ENCODE measurements at places on chromosomes 2 and 18.

DNA sequence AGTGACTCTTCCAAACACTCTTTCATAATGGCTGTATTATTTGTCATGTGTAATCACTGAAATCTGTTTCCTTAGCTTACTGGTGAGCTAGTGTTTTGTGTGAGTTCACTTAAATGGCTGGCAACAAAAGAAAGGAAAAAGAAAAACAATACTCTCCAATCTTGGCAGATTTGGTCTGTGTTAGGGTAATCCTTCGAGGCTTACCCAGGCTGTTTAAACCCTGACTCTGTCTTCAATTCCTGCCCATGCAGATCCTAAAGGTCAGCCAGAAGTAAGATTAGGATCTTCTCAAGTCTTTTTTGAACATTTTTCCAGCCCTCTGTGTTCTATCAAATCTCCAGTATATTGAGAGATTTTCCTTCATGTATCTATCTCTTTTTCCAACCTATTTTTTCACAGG is 85.3 kb downstream of the CCDC178 start:
- DNase-seq, result peak; percentile 58

GRCh38 chr2:239324456-239324855 is 76.4 kb downstream of the HDAC4 start:
- no peak for DNase-seq

DNA sequence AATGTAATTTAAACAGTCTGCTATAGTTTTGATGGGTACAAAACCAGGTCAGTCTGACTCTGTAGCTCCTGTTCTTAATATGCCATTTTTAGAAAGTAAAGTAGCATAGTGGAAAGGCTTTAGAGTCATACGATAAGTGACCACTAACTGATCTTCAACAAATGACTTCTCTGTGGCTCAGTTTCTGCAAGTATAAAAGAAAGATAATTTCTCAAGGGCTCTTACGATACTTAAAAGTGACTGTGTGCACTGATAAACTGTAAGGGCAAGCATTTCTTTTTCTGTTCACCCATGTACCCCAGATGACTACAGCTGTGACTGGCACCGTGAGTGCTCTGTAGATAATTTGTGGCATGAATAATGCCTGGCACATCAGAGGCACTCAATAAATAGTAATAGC is 178.7 kb downstream of the LCLAT1 start:
- no peak for DNase-seq

DNA sequence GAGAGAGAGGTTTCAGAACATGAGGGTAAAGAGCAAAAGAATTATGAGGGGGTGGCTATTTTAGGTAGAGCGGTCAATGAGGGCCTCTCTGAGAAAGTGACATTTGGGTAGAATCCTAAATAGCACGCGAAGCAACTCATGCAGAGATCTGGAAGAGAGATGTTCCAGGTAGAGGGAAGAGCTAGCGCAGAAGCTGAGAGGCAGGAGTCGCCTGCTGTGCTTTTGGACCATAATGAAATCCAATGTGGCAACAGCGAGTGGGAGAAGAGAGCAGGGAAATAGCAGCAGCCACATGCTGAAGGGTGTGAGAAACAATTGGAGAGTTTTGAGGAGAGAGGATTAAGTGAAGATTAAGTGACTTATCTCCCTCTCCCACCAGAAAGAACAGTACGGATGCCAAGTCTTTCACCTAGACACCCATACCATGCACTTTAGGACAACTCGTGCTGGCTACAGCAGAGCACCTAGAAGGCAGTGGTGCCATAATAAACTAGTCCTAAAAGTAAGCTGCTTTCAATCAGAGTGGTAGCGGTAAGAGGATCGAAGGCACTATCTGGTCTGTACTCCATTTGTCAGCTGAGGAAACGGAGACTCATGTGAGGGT is 129.7 kb downstream of the LRP2 start:
- no peak for DNase-seq

DNA sequence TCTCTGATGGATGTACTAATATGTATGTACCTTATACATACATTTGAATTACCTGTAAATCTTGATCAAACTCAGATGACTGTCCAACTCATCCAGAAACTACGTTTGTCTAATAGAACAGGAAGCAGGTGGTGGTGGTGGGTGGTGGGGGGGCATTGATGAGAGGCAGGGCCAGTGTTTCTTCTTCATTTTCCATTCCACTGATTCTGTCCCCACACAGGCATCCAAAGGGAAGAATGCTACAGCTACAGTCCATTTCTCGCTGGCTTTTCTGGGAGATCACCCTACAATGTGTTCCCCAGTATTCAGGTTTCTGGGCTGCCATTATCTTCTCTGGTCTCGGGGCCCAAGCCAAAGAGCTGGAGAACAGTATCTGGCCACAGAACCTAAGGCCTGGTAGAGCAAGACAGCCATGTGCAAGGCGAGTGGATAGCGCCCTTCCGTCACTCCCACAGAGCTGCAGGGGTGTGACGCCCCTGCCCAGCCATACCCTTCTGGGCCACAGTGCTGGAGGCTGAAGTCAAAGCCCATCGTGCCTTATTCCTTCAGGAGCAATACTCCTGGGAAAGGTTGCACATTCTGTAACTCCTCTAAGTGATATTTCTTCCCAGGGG is 54.5 kb downstream of the BCL11A start:
- DNase-seq, result no peak

GRCh38 chr2:183901931-183902330 is 696.4 kb upstream of the ZNF804A start:
- DNase-seq, result no peak

- peak; percentile 34 for DNase-seq
Observed at GRCh38 chr2:74383254-74383653, 3.1 kb upstream of the DCTN1 start.

DNA sequence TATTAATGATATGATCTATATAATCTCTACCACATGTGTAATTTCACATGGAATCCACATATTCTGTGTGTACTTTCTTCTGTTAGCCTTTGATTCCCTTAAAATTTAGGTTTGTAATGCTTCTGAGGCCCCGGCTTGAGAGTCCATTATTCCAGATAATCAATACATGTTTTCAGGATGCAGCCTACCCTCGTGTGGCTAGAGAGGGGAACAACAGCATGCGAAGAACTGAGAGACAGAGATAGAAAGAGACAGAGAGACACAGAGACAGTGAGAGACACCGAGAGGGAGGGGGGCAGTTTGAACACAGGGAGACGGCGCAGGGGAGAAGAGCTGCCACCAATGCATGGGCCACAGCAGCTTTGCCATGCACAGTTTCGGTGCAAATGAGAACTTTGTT is 185.4 kb downstream of the SNTG2 start:
- no peak for DNase-seq

DNA sequence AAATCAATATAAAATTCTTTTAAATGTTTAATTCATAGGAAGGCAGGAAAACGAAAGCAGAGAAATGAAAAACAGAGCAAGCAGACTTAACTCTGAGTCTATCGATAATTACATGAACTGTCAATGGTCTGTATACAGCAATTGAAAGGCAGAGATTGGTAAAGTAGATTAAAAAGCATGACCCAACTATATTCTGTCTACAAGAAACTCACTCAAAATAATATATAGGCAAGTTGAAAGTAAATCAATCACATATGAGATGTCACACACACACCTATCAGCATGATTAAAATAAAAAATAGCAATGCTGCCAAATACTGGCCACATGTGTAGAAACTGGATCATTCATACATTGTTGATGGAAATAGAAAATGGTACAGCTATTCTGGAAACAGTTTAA is 136.4 kb upstream of the CYP1B1 start:
- no peak for DNase-seq

GRCh38 chr2:199302851-199303250 is 154.9 kb downstream of the SATB2 start:
- DNase-seq, result no peak

DNA sequence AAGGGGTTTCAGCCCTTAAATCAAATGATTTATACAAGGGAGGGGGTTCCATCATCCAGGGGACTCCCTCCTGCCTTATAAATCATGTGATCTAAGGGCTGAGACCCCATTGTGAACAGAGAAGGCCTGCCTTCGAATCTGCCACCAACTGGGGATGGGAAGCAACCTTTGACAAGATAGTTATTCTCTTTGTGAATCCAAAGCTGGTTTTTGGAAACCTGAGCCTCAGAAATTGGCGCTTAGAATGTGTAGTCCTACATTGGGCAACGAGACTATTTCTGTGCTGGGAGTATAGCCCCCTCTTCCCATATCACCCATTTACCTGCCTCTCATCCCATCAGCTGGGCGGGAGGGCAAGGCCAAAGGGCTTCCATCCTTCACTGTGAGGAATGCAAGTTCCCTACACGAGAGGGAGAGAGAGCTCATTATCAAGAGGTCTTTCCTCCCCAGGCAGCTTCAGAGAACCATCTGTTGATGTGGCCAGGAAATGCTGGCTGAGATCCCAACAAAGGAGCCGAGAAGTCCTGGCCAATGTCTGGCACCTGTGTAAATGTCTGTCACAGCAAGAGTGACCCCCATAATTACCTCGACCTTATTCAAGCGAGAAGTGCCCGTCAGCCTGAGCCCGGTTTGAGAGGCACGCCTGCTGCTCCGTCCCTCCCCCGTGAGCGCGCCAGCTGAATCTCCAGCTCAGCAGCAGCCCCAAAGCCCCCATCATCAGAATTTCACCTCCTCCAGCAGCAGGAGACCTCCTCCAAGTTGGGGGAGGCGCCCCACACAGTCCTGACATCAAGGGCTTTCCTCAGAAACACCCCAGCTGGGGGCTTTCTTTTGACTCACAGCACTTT is 48.4 kb upstream of the APCDD1 start:
- no peak for DNase-seq

GRCh38 chr2:105929516-105929915 is 184.8 kb downstream of the NCK2 start:
- peak; percentile 7 for DNase-seq

GRCh38 chr2:234625626-234626250 is 128.9 kb upstream of the ARL4C start:
- DNase-seq, result no peak

DNA sequence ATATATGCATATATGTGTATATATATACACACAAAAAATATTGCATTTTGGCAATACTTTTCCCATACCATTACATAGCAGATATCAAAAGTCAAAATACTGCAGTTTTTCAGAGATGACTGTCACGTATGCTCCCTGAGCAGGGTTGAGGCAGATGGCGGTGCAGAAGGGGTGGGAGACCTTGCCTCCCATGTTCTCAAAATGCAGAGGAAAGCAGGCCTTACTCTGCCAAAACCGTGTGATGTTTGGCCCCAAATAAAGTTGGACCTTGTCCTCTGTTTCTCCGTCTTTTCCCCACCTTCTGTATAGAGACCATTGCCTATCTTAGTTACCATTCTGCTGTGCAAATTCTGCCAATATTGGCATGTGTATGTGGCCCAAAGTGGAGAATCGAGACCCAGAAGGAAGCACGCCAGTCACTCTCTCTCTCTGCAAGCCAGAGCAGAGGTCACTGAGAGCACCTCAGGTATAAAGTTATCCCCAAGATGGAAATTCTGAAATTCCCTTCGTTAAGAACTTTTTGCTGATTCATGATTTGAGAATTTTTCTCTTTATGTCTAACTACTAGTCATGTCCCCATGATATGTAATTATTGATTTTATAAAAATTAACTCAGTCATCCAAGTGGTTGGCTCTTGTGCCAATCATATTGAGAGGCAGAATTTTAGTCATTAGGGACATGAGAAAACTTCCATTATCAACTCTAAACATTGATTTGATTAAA is 898.8 kb downstream of the EPHA4 start:
- no peak for DNase-seq

- no peak for DNase-seq
Observed at GRCh38 chr2:208985644-208986043, 438.2 kb upstream of the MAP2 start.

GRCh38 chr2:208036357-208036756 is 11.0 kb upstream of the PLEKHM3 start:
- no peak for DNase-seq

DNA sequence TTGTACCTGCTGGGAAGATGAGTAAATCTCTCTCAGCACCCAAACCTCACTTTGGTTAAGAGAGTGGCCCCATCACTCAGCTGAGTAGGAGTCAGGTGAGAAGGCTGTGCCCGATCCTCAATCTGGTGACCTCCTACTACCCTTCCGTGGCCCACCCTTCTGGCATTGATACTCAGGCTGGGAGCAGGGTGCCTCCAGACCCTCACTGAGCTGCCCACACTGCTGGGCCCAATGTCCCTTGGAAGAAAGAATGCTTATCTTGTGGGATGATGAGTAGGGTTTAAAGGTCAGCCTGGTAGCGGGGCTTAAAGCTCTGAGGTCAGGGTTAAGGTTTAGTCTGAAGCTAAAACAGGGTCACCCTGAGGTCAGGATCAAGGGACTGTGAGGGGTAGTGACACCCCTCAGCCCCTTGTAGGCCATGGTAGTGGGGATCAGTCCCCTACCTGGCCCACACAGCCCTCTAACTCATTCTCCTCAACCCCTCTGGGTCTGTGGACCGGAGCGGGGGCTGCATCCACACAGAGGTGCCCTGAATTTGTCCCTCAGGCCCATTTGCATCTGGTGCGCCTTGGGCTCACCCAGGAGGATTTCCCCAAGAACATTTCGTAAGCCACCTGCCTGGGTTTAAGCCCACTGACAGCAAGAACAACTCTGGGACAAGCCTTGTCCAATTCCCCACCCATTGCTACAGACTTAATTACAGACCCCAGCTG is 123.8 kb downstream of the CYP26B1 start:
- no peak for DNase-seq

DNA sequence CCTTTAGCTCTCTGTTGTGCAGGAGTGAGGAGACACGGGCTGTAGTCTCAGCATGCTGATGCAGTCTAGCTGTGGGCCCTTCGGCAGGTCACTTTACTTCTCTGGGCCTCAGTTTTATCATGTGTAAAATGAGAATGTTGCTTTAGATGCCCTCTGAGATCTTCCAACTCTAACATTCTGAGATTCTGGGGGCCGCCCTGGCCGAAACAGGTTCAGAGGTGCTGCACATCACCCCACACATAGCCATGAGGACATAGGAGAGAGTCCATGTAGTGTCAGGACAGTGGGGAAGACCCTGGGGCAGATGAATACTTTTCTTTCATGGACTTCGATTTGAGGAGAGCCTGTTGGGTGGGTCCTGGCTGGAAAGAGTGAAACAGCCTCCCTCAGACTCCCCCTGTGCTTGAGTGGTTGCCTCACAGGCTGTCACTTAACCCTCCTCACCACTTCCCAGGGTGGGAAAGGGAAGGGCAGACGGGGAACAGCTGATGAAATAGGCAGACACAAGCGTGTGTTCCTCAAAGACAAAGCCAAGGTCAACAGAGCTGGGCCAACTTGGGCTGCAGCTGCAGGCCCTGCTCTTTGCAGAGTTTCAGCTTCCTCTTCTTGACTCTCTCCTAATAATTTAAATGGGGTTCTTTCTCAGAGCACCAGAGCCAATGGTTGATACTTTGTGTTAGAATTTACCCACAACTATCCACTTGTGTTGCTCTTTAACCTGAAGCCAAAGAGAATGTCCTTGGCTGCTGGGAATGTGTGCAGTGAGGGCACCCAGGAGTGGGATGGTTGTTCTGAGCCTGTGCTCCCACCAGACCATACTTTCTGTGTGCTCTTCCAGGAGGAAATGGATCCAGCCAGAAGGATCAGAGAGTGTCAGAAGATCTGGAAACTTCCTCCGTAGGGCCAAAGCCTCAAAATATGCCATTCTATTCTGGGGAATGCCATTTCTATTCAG is 14.7 kb upstream of the MRPL33 start:
- DNase-seq, result no peak
